ENCODE measurements at places on chromosomes 1 and 21. TPM values are rescaled to one million over a fixed set of nuclear protein-coding genes. Genes with fewer than 3 reads are reported as not detected.

- peak; percentile 8 for DNase-seq
Observed at GRCh38 chr1:229025576-229025975, 245.3 kb upstream of the RAB4A start.

DNA sequence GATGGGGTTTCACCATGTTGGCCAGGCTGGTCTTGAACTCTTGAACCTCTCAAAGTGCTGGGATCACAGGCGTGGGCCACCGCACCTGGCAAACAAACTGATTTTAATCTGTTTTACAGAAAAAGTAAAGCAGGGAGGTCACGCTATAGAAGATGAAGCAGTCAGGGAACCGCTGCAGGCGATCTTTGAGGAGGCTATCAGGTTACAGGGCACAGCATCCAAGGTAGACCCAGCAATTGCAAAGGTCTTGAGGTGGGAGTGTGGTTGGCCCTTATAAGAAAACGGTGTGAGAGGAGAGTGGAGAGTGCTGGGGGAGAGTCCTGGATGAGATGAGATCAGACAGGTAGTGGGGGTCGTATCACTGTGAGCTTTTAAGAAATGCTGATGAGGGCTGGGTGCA lies 2.6 kb upstream of the TMCO4 start:
- no peak for DNase-seq

DNA sequence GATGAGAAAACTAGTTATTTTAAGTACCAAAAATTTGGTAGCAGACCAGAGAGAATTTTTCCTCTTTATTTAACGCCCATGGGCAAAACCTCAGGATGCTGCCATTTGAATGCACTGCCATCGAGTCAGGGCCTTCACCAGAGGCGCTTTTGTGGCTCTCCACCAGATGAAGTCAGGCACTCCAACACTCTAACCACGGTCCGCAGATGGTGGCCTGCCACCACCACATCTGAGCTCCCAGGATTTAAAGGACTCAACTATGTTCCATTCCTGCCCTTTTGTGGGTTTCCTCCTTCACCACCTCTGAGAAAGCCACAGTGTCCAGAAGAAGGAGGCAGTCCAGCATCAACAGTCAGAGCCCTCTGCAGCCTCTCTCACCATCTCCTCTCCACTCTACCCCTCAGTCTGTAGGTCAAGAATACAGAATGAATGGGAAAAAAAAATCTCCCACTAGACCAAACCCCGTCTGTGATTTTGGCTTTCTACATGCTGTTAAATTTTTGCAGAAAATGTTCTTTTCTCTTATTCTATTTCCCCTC lies 647.4 kb downstream of the USP25 start:
- DNase-seq: no peak

The SH3BGR gene
- total RNA-seq: 0.13 TPM

The KDF1 gene
- not detected for total RNA-seq

The OXCT2 gene
- 3.6 TPM for total RNA-seq
